Fibroblast of upper back skin (primary cell): ENCODE measurements at places on chromosomes 13 and 19.

GRCh38 chr19:27777242-27777641 is 1435.7 kb downstream of the UQCRFS1 start:
- no peak for DNase-seq

- no peak for DNase-seq
Observed at GRCh38 chr13:37695200-37695599, 96.6 kb upstream of the POSTN start.

DNA sequence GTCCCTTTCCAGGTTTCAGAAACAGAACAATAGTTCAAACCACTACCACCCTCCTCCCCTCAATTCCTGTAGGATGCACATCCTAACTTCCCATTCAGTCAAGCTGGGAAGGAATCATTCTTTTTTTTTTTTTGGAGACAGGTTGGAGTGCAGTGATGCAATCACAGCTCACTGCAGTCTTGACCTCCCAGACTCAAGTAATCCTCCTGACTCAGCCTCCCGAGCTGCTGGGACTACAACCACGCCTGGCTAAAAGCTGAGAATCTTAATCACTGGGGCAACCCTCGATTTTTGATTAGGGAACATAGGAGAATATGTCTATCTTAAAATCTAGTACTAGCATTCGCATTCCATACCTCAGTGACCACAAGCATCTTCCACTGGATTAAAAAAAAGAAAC is 146.2 kb downstream of the ABCC4 start:
- peak; percentile 13 for DNase-seq

- peak; percentile 96 for DNase-seq
Observed at GRCh38 chr13:94233401-94233800, 246.1 kb downstream of the DCT start.

DNA sequence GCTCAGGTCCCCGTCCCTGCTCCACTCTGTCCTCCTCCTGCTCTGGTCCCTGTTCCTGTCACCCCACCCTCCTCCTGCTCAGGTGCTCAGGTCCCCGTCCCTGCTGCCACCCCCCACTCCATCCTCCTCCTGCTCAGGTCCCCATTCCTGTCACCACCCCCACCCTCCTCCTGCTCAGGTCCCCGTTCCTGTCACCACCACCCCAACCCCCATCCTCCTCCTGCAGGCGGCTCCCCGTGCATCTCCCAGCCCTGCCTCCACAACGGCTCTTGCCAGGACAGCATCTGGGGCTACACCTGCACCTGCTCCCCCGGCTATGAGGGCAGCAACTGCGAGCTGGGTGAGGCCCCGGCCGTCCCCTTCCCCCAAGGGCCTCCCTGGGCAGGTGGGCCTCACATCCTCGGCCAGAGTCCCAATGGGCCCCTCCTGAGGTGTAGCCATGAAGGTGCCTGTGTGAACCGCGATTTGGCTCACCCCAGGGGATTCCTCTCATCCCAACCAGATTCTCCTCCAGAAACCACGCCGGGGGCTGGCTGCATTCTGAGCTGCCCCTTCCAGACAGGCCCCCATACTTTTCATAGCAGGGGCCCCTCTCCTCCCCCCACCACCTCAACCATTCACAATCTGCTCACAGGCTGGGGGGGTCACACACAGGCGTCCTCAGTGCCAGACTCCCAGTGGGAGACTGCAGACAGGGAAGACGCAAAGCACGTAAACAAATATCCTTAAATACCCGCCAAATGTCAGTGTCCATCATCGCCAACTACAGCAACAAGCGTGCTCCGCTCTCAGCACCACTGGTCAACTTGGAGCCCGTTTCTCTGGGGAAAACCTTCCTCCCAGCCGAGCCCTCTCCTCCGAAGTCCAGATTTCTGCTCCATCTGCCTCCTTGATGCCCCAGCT is 4.6 kb downstream of the PROZ start:
- DNase-seq, result no peak

DNA sequence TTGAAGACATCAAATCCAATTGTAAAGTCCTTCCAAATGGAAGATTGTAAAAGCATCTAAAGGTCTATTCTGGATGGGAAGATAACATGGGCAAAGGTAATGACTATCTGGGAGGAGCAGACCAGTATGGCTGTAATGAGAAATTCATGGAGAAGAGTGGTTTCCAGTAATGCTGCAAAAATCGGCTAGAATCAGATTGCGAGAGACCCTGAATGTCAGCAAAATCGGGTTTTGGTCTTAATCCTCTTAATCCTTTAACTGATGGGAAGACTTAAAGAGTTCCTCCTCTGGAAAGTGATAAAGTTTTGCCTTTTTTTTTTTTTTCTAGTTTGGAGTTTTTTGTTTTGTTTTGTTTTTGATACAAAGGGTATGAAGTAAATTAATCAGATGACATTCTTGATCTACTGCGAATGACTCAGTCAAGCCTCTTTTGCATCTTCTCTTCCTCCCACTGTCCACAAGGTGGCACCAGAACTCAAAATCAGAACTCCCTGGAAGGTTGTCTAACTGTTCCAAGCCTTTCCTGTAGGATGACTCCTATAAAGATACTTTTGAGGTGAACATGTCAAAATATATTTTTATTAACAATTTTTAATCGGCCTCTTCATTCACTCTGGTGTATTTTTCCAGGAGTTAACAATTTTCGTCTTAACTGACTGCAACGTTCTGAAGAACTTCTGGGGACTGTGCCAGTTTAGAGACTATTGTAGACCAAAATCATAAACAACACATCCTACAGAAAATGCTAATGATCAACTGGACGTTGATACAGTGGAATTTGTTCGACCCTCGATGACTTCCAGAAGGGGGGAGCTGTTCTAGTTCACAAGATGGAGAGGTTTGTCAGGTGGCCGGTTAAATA is 213.3 kb upstream of the MIR17HG start:
- DNase-seq, result peak; percentile 79

- peak; percentile 54 for DNase-seq
Observed at GRCh38 chr13:28047757-28048388, 52.5 kb downstream of the FLT3 start.

DNA sequence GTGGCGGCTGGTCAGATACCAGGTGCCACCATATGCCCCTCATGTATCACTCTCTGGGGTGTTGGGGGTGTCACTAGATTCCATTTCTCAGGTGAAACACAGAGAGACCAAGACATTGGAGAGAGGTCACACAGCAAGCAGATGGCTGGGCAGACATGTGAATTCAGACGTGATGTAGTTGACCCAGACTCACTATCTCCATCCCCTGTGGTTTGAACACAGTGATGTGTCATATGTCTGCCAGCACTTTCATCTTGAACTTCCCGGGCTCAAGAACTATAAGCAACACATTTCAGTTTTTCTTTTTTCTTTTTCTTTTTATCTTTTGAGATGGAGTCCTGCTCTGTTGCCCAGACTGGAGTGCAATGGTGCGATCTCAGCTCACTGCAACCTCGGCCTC is 16.1 kb upstream of the UPF1 start:
- no peak for DNase-seq

DNA sequence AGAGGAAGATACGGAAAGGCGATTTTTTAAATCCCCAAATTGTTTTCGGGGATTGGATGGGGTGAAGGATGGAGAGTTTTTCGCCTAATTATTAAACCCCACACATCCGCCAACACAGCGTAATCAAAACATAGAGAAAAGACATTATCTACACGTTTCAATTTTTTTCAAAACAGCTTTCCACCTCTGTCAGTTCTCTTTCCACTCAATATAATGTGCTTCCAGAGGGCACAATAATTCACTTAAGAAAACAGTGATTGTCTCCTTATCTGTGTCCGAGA is 435 bp upstream of the OBI1 start:
- no peak for DNase-seq

GRCh38 chr13:100129605-100130004 is 40.7 kb downstream of the PCCA start:
- DNase-seq, result no peak

- no peak for DNase-seq
Observed at GRCh38 chr13:50449465-50449864, 394.0 kb downstream of the DLEU7 start.

DNA sequence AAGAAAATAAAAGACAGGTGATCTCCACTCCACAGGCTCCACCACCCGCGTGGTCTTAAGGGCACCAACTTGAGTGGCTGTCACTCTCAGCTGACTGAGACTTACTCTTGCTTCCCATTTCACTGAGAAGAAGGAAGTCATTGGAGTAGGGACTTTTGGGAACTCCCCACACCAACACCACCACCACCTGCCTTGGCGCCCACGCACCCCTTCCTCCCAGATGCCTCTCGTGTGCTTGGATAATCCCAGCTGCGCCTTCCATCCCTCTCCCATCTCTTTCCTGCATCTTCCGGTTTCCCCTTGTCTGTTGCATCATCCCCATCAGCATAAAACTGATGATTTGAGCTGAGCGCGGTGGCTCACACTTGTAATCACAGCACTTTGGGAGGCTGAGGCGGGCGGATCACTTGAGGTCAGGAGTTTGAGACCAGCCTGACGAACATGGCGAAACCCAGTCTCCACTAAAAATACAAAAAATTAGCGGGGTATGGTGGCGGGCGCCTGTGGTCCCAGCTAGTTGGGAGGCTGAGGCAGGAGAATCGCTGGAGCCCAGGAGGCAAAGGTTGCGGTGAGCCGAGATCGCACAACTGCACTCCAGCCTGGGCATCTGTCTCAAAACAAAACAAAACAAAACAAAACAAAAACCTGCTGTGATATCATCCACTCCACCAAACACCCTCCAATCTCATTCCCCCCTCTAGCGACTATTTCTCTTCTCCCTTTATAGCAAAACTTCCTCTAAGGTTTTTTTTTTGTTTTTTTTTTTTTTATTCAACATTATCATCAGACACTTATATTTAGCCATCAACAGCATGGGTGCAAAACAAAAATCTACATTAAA is 25.5 kb downstream of the AP2S1 start:
- DNase-seq, result no peak

- no peak for DNase-seq
Observed at GRCh38 chr13:72194523-72194922, 327.5 kb upstream of the DACH1 start.

DNA sequence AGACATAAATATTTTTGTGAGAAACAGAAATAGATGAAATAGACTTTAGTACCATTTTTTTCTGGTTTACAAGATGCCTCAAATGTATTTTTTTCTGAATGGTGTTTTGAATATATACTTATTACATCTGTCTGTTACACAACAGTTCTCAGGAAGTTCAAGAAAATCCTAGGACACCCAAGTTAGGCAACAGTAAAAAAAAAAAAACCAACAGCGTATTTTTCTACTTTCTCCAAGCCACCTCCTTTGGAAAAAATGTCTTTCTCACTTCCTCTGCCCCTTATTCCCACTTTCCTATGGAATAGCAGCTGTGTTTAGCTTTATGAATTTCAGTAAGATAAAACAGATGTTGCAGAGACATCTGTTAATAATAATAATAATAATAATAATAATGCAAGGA is 489.6 kb upstream of the KLF12 start:
- DNase-seq, result peak; percentile 20

DNA sequence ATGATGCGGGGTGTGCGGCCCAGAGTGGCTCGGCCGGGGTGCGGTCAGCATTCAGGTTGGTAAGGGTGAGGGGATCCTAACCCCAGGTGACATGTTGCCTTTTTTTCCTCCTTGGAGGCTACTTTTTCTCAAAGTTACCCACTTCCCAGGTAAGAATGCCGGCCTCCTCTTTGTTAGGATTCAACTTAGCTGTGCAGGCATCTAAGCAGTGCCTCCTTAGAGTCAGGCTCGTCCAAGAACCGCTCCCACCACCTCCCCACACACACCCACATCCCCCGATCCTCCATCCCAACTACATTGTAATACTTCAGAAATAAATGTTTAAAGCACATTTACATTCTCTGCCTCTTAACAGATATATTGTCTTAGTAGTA is 733 bp upstream of the ENOX1 start:
- no peak for DNase-seq

DNA sequence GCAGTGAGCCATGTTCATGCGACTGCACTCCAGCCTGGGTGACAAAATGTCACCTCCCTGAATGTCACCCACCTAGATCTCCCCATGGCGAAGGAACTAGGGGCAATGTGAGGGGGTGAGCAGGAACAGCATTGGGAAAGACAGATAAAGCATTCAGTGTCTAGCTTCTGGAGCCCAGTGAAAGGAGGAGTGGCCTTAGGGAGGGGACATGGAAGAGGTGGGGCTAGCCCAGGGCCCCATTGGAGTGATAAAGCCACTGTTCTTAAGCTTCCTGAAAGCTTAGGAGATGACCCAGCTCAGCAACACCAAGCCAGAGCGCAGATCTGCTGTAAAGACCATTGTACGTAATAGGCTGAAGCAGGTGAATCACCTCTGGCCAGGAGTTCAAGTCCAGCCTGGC is 13.0 kb upstream of the KCNN1 start:
- no peak for DNase-seq

- DNase-seq, result no peak
Observed at GRCh38 chr19:58145849-58146248, 4.7 kb downstream of the ZNF329 start.

DNA sequence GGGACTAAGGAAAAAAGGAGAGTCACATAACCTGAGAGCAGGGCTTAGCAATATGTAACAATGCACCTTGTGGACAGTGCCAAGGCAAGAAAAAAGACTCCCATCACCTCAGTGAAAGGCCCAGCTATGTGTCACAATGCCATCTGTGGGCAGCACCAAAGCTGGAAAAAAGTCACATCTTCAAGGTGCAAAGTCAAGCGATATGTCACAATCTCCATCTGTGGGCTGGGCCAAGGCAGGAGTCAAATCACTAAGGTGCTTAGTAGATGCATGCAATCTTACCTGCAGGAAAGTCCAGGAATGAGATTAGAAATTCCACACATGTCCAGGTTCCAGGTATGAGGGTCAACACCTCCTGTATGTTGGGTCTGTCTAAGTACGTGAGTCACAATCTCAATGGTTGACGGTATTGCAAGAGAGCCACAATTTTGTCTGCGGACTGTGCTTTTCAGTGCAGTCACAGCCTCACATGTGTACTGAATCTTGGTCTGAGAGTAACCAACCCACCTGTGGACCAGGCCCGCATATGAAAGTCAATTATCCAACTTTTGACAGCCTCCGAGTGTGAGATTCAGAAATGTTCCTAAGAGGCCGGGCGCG is 14.8 kb upstream of the ZNF43 start:
- no peak for DNase-seq

DNA sequence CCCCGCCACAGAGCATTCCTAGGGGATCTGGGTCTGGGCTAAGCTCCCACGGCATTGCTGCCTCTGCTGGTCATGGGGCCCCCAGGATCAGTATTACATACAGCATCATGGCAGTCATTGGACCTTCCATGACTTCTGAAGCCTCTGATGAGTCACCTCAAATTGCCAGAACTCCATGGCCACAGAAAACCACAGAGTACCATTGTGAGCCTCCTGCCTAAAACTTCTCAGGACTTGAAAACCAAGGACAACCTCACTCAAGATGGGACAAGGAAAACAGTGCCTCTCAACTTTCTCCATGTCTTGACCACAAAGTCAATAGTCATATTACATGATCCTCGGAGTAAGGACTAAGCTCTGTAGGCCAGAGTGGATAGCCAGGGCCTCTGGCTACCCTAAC is 306.0 kb downstream of the GPC5 start:
- DNase-seq, result no peak
